ENCODE measurements at places on chromosomes 11 and 22.

GRCh38 chr11:121350314-121351082 lies 57.9 kb downstream of the SC5D start:
- DNase-seq = no peak

DNA sequence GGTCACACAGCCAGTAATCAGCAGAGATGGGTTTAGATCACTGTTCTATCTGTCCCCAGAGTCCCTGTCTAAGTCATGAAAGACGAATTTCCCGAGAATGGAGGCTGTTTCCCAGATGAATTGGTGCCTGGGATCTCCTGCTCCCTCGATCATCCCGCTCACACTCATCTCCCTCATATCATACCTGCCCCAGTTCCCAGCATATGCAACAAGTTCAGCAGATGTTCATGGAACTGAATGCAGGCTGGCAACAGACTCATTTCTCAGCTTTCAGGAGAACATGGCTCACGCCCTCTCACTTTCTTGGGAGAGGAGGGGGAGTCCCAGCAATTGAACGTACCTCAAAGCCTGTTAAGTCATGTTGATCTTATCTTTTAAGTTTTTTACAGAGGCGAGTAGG lies 22.1 kb downstream of the CD6 start:
- DNase-seq = no peak

GRCh38 chr11:71198141-71198822 lies 54.1 kb downstream of the SHANK2 start:
- no peak for DNase-seq

GRCh38 chr11:10326012-10326964 lies 21.4 kb downstream of the ADM start:
- DNase-seq = peak; percentile 43

GRCh38 chr11:31794548-31794947 lies 16.6 kb downstream of the PAX6 start:
- DNase-seq = no peak

DNA sequence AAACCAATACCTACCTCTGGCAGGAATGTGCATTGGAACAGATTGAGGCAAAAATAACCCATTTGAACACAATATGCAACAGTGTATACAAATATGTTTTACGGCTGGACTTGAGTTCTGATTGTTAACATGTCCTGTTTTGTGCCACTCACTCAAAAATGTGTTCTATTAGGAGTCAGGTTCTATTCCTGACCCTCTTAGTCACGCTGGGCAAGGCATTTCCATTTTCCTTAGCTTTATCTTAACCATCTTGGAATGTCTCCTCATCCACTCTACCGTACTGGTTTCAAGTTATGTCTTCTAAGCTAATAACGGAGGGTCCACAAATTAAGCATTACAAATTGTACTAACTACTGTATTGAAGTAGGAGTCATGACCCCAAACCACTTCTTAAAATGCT lies 78.6 kb downstream of the MAML2 start:
- no peak for DNase-seq

DNA sequence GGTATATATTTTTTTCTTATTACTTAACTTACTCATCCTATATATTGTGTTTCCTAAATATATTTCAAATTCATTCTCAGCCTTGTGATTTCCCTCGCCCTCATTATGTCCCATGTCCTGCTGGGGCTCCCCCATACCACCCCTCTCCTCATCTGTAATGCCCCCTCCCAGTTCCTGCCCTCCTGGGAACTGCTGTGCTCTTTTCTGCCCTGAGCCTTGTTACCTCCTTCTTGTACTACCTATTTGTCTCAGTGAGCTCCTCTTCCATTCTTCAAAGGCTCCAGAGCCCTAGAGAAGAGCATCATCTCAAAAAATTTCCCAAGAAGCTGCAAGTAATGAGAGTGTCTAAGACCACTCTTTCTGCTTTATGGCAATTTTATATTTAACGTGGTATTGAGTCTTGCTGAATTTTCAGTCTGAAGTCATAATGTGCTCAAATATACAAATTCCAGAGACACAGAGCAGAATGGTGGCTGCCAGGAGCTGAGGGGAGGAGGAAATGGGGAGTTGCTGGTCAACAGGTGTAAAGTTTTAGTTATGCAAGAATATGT lies 66.5 kb upstream of the TOP3B start:
- DNase-seq = no peak
